Activated CD8-positive, alpha-beta memory T cell treated with anti-CD3 and anti-CD28 coated beads for 1 hour (primary cell): ENCODE measurements at places on chromosomes 5 and 9.

DNA sequence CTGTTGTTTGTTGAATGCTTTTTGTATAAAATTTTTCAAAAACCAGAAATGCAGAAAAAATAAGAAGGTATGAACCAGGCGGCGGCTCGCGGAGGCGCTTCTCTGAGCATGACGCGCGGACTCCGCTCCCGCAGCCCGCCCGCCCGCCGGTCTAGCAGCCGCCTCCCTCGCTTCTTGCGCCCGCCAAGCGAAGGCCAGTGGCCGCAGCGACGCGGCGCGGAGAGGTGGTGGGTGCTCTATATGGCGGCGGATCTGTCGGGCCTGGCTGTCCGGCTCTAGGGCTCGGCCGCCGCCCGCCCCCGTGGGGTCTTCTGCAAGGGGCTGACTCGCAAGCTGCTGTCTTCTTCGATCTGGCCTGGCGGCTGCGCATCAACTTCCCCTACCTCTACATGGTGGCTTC is 93.8 kb downstream of the ANKRD18A start:
- no peak for DNase-seq

DNA sequence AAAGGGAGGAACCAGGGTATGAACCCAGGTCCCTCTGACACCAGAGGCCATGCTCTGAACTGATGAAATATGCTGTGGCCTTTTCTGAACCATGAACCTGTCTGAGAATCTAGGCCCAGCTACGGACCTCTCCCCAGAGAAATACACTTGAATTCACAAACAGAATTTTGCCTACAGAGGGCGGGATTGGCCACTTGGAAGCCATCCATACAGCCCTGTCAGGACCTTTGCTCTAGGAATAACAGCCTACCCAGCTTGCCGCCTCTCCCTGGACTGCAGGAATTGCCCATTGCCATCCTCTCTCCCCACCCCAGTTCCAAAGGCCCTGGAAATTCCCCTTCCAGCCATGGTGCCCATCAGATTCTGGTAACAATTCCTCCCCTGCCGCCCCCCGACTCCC is 26.6 kb downstream of the MORN5 start:
- DNase-seq, result no peak

DNA sequence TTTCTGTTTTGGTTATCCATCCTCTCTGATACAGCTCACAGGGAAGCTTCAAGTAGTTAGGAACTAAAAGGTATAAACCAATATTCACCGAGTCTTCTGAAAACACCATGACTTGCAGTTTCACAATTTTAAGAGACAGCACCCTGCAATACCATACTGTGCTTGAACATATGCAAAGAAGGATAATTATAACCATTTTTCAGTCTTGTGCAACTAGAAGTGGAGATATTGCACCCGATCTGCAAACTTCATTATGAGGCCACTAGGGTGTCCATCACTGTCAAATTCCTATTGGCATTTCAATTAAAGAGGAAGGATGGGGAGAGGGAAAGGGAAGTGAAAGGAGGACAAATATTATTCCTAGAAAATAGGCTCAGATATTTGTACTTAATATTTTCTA is 32.4 kb upstream of the CEP120 start:
- no peak for DNase-seq

DNA sequence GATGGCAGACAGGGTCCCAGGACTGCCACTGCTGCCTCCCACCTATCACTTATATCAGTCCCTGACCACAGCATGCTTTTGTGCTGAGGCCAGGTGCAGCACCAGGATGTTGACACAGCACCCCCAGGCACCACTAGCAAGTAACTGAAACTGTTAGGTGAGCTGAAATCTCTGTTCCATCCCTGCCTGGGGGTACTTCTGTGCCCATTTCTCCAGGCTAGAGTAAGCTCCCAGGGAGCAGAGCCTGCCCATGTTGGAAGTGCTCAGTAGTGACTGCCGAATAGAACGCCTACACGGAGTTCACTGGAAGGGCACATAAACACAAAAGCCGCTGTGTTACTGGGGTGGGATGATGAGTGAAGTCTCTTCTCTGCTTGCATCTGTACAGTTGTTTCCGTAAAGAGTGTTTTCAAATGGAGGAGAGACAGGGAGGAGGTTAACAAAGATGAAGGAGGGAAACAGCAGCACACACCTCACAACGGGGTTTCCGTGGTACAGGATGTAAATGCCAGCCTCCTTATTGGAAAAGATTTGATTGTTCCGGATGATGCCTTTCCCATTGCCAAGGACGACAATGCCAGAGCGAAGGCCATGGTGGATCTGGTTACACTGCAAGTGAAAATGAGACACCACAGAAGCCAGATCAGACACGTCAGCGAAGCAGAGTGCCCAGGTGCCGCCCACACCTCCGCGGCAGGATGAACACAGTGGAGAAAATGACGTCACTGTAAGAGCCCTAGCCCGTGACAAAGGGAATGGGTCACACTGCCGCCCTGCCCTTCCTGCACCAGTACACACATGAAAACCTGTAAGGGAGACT is 43.1 kb downstream of the POLR1E start:
- peak; percentile 41 for DNase-seq

- no peak for DNase-seq
Measured at GRCh38 chr9:72540348-72540873, 19.0 kb downstream of the TMC1 start.

- no peak for DNase-seq
Measured at GRCh38 chr9:96078897-96079490, 203.5 kb downstream of the ERCC6L2 start.
